Suprapubic skin (tissue), 4 donors: ENCODE measurements at places on chromosomes 1 and 21. TPM values are rescaled to one million over a fixed set of nuclear protein-coding genes. Genes with fewer than 3 reads are reported as not detected.

GRCh38 chr1:159012495-159012894 lies 2.8 kb downstream of the IFI16 start:
- peak overlapping the region; percentile 96 for H3K27ac ChIP-seq
- no peak for DNase-seq
- H3K4me3 ChIP-seq, result peak overlapping the region; percentile 67
- H3K4me1 ChIP-seq, result peaks cover 66% of the 10 kb centered on the region

- no peak for DNase-seq
- H3K27me3 ChIP-seq, result no peaks in the 10 kb centered on the region
- H3K4me3 ChIP-seq, result peak overlapping the region; percentile 55
- peaks cover 54% of the 10 kb centered on the region for H3K4me1 ChIP-seq
- H3K36me3 ChIP-seq, result no peaks in the 10 kb centered on the region
Observed at GRCh38 chr1:27634177-27634984, 604 bp downstream of the FGR start.

G0S2 gene
- total RNA-seq, result 39.1 TPM

GRCh38 chr1:246111570-246111969 lies 395.5 kb downstream of the SMYD3 start:
- H3K36me3 ChIP-seq, result no peaks in the 10 kb centered on the region
- no peaks in the 10 kb centered on the region for H3K4me1 ChIP-seq
- no peak overlapping the region for H3K27ac ChIP-seq
- H3K4me3 ChIP-seq, result no peak overlapping the region
- no peaks in the 10 kb centered on the region for H3K27me3 ChIP-seq
- no peak for DNase-seq

GCSAML gene
- not detected for total RNA-seq
